Purkinje cell (primary cell): ENCODE measurements at places on chromosomes 1 and 21. TPM values are rescaled to one million over a fixed set of nuclear protein-coding genes. Genes with fewer than 3 reads are reported as not detected.

The CD84 gene
- polyA plus RNA-seq = not detected in 2 replicates

The ADAMTSL4 gene
- not detected in 2 replicates for polyA plus RNA-seq

The RLF gene
- 5.0 and 7.4 TPM in 2 replicates for polyA plus RNA-seq

The CD34 gene
- polyA plus RNA-seq = 0.17 TPM in 1 of 2 replicates, not detected in the other

The CD101 gene
- 4.0 and 4.9 TPM in 2 replicates for polyA plus RNA-seq

The CR1 gene
- not detected in 2 replicates for polyA plus RNA-seq
